ENCODE measurements at places on chromosomes 1 and 21.

GRCh38 chr1:82562448-82562847 is 761.7 kb downstream of the ADGRL2 start:
- DNase-seq, result no peak

- DNase-seq, result no peak
Measured at GRCh38 chr1:85660541-85660940, 47.7 kb downstream of the ZNHIT6 start.

DNA sequence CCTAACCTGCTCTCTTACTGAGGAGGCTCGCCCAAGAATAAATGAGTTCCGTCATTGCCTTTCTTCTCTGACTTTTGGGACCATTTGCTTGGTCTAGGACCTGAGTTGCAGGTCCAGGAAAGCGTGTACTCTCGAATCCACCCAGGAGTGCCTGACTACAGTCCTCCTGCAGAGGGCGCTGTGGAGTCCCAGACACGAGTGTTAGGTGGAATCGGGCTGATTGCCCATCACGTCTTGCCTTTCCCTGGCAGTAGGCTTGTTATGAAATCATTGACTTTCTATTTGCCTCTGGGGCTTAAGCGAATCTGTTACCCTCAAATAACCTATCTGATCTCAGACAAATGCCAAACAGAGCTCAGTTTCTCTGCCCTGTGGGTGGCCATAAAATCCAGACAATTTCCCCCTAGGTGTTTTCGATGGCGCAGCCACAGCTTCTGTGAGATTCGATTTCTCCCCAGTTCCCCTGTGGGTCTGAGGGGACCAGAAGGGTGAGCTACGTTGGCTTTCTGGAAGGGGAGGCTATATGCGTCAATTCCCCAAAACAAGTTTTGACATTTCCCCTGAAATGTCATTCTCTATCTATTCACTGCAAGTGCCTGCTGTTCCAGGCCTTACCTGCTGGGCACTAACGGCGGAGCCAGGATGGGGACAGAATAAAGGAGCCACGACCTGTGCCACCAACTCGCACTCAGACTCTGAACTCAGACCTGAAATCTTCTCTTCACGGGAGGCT is at the start of gene IL20:
Gene IL20, plus strand, starts transcription at position 685 of the 733 bp plus-strand sequence. CDS start 230 bp downstream, outside the sequence.
- peak; percentile 83 for DNase-seq

DNA sequence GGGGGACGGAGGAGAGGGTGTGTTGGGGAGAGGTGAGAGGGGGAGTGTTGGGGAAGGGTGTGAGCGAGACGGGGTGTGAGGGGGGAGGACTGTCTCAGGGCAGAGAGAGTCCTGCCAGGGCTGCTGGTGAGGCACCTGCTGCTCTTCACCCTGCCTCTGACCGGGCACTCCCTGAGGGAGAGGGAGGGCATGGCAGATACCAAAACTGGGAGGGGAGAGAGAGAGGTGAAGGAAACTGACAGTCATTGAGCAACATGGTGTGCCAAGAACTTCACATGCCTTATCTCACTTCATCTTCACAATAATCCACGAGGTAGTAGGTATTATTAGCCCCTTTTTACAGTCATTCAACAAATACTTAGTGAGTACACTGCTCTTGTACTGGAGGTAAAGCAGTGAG is 61.3 kb upstream of the ARTN start:
- DNase-seq, result no peak

DNA sequence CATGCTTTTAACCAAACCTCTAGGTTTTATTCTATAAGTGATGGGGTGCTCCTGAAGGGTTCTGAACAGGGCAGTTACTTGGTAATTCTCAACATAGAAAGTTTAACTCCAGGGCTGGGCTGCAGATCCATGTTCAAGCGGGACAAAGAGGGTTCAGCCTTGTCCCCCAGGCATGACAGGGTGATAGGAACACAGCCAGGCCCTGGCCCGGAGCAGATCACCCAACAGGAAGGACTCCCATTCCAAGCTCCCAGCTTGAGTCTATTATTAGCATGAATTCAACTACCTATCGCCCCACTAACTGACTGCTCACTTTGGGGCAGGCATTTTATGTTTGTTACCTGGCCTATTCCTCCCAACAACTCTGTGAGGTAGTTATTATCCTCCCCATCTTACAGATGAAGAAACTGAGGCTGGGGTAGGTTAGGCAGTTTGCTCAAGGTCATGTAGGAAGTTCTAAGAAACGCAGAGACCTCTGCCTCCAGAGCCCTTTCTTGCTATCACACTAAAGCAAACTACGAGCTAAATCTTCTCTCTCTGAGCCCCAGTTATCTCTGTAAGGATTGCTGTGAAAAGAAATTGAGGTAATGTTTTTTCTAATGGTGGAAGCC is 14.5 kb downstream of the ASAP3 start:
- DNase-seq, result no peak

DNA sequence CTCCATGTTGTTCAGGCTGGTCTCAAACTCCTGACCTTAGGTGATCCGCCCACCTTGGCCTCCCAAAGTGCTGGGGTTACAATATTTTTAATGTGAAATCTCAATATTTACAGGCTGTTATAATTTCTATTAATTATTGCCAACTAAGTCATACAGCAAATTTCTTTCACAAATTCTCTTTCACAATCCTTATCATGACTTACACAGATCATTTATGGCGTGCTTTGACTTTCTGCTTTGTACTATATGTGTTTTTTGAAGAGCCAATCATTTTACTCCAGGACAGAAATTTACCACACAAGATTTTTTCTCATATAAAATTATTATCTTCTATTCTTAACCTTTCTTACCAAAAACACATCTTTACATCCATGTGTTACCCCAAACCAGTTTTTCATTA is 1729.9 kb downstream of the NCAM2 start:
- DNase-seq, result no peak

- no peak for DNase-seq
Measured at GRCh38 chr1:2310332-2311183, 80.8 kb downstream of the MORN1 start.

DNA sequence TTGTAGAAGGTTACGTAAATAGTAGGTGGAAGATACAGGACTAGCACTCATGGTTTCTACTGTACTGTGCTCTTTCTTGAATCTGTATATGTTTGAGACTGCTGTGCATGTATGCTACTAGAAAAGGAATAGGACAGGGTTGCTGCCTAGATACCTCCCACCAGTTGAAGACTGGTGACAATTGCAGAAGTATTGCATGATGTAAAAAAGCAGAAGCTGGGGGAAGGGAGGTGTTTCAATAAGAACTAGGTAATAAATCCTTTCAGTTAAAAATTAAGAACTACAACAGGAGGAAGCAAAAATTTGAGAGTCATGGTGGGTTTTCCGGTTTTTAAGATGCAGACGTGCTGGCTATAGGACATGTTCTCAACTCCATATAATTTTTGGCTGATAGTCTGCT is 88.1 kb downstream of the CCDC30 start:
- DNase-seq, result no peak

DNA sequence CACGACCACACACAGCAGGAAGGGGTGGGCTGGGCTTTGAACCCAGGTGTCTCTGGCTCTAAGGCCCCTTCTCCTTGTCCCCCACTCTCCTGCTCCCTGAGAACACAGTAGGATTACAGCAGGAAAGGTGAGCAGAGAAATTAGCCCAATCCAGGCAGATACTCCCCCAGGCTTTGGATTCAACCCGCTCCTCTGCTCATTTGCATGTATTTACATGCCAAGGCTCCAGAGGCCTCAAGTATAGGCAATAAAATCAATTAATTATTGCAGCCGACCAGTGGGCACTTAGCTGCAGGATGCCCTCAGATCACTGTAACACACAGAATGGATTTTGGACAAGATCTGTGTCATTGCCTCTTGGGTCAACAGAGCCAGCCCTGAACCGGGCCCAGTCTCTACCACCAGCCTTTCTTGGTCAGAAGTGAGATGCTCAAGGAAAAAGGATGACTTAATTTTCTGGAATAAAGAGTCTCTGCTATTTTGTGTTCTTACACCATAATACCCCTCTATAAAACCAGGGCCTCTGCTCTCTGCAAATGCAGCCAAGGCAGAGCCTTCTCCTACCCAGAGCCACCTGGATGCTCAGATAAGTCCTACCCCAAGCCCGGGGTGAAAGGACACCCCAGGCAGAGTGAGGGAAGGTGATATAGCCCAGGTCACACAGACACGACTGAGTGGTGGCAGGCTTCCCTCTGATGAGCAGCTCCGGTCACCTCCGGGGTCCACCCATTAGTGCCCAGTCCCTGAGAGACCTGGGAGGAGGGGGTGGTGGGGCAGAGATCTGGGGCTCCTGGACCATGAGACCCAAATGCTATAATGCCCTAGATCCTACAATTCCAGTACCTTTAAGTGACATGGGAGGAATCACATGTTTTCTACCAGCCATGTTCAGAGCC is 28.9 kb downstream of the MATN1 start:
- no peak for DNase-seq

Measured in CD4-positive, alpha-beta T cell treated with Interleukin-2 at 100 ng/mL for 4 hours (primary cell).